ENCODE measurements at places on chromosomes 2 and 18. TPM values are rescaled to one million over a fixed set of nuclear protein-coding genes. Genes with fewer than 3 reads are reported as not detected.

GRCh38 chr2:228469721-228470120 is 288.2 kb upstream of the SPHKAP start:
- DNase-seq, result no peak

DNA sequence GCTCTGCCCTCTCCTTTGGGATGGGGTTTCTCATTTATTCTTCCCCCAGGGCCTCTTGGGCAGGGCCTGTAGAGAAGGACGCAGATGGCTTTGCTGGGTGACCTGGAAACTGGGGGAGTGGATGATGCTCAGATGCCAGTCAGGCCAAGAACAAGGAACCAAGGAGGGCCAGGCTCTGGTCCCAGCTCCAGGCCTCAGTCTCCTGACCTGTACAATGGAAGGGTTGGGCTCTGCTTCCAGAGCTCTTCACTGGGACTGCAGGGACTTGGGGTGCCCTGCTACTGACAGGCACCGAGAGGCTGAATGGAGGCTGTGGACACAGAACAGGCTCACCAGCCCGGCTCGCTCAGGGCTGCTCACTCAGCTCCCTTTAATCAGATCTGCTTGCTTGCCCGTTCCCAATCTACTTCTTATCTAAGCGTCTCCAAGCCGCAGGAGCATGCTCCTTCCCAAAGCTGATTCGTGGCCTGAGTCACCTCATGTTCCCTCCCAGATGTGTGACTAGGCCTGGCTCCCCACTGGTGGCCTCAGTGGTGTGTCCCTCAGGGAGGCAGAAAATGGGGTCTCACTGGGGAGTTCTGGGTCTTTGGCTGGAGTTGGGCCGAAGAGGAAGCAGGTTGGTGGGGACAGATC is 82.6 kb upstream of the ODC1 start:
- no peak for DNase-seq

DNA sequence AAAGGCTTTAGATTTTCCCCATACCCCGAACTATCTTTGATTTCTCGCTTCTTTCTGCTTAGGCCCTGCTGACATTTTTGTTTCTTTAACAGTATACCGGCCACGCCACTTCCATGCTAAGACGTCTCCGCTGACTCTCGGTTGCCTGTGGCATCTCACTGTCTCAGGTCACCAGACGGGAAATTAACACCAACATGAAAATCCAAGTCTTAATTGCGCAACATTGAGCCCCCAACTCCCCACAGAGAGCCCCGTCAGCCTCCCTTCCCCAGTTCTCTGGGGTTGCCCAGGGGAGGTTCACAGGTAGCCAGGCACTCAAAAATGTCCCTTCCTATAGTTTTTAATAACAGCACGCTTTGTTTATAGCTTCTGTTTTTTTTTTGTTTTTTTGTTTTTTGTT is 30.2 kb downstream of the CD8B2 start:
- DNase-seq, result no peak

- no peak for DNase-seq
Measured at GRCh38 chr18:23981369-23981980, 33.1 kb upstream of the TTC39C start.

GRCh38 chr18:12531749-12532148 is 124.0 kb downstream of the PRELID3A start:
- DNase-seq, result no peak

- DNase-seq, result no peak
Measured at GRCh38 chr2:218870984-218871344, 9.7 kb upstream of the WNT10A start.

- no peak for DNase-seq
Measured at GRCh38 chr18:32851936-32852335, 79.1 kb upstream of the KLHL14 start.

- no peak for DNase-seq
Measured at GRCh38 chr18:41326311-41326710, 628.7 kb upstream of the PIK3C3 start.

- DNase-seq, result no peak
Measured at GRCh38 chr2:105375001-105375561, 23.8 kb downstream of the FHL2 start.

GRCh38 chr2:64111426-64111825 is 32.8 kb downstream of the PELI1 start:
- DNase-seq, result no peak

DNA sequence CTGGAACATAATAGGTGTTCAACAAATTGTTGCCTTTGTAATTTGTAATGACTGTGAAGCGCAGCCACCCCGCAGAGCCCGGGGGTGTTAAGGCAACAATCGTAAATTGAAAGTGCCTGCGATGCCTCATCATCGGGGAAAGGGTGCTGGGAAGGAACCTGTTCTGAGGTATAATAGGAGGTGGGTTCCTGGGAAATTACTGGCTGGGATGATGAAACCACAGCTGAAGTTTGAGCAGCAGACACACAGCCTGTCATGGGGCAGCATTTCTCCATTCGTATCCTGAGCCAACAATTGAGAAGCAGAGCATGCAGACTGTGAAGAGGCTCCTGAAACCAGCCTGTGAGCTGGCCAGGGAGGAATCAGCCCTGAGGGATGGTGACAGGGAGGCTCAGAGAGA is 404.0 kb upstream of the MYT1L start:
- DNase-seq, result no peak

- no peak for DNase-seq
Measured at GRCh38 chr2:223865124-223865523, 27.7 kb upstream of the AP1S3 start.

GRCh38 chr2:138877421-138877820 is 97.2 kb upstream of the NXPH2 start:
- DNase-seq, result no peak

- no peak for DNase-seq
Measured at GRCh38 chr2:128270672-128271596, 47.7 kb downstream of the HS6ST1 start.

- DNase-seq, result no peak
Measured at GRCh38 chr18:63182310-63182772, 137.2 kb downstream of the BCL2 start.

DNA sequence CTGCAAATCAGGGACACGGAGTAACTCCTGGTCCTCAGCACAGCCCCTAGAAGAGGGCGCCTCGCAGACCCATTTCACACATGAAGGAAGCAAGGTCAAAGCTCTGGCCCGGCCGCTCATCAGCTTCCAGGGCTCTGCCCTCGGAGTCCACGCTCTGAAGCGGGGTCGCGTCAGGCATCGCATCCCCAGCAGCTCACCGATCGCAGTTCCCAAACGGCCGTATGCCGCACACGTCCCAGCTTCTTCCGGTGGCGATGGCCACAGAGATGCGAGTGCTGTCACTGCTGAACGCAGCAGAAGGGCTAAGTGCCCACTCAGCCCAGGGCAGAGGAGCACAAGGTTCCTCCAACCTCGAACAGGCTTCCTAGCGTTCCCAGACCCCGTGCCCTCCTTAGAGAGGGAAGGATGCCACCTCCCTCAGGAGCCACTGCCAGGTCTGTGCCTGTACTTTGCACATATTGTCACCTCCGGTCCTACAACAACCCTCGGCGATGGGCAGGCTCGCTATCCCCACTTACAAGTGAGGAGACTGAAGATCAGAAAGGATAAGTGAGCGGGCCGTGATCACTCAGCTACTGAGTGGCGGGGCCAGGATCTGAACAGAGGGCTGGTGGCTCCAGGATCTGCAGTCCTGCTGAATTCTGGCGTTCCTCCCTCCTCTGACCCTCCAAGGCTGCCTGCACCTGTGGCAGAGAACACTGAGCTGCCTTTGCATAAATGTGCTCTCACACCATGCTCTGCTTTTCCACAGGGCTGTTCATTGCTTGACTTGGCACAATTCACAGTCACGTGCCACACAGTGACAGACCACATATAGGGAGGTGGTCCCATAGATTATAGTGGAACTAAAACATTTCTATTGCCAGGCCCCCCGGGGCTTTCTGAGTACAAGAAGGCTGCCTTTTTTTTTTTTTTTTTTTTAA is 71.4 kb downstream of the COPS8 start:
- no peak for DNase-seq

DNA sequence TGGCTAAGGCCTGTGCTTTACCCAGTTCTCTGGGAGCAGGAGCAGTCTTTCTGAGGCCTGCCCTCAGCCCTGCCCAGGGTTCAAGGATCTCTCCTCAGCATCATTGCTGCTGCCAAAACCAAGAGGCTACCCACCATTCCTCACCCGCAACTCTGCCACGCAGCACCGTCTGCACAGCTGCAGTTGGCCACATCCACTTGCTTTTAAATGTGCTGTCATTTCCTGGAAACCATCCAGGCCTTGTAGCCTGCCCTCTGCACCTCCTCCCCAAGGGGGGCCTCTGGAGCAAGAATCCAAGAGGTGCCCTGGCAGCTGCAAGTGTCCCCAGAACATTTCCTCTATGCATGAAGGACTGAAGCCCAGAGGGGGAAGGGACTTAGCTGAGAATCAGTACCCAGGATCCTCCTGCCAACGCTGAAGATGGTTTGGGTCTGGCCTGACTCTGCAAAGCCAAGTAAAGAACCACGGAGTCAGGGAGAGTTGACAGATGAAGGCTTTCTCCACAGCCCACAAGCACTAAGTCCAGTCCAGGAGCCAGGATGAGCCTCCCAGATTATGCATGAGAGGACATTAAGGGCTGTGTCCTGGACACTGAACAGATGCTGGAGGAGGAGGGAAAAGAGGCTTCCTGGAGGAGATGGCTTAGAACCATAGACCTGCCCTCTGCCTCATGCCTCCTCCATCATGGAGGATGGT is 14.9 kb downstream of the EMX1 start:
- peak; percentile 21 for DNase-seq

DNA sequence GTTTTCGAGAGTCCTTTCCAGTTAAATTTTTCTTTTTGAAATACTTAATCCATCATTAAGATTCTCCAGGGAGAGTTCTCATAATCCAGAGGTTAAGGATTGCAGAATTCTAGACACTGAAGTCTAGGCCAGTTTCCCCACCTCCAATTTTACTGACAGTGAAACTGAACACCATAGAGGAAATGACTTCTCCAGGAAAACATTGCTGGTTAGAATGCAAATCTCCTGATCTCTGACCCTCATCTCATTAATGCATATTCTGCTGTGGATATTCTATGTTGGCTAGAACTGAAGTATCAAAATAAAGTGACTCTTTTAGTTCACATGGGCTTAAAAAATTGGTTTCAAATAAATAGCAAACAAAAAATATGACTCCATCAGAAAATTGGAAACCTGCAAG is 105.8 kb upstream of the UGP2 start:
- peak; percentile 62 for DNase-seq

DNA sequence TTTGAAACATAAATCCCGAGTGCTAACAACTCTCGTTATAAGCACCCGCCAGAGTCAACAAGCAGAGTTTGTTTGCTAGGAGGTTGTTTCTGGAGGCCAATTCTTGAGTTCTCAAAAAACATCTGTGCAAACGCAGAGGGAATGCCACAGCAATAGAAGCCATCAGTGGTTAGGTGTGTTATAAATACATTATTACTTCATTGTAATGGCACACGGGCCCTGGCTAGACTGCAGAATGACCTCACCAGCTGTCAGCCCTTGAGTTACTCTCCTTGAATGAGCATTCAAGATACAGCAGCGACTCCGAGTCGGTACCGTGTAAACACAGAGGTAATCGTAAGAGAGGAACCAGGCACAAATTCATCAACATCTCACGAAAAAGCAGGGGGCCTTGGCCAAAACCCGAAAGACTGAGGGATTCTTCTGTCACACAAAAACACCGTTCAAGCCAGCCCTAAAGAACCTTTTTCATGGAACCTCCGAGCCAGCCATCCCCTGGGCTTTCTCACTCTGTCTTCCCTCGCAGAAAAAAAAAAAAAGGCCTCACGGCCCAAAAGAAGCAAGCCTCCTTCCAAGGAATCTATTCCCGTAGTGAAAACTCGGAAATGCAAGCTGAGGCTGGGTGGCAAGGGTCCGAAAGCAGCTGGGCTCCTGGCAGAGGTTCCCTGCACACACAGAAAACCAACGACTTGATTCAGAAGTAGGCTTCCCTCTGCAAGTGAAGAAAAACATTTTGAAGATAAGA is 133.7 kb upstream of the MEIS1 start:
- no peak for DNase-seq

DNA sequence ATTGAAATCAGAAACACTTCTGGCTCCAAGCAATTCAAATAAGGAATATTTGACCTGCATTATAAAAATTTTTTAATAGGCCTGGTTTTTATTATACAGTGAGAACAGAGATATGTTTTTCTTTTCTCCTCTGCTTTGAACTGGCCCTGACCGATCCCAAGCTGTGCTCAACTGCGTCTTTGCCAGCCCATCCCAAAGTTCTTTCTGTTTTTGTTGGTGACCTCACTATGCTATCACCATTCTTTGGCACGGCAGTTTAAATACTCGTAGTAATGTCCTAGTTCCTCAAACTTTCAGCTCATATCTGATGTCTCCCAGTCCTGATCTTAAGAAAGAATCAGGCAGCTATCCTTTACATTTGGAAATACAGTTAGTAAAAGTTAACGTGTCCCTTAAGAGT is 42.3 kb upstream of the NETO1 start:
- no peak for DNase-seq

- DNase-seq, result peak; percentile 75
Measured at GRCh38 chr2:231714639-231715498, 6.5 kb downstream of the PTMA start.

GRCh38 chr2:128635361-128635900 is 316.8 kb upstream of the HS6ST1 start:
- no peak for DNase-seq

- DNase-seq, result no peak
Measured at GRCh38 chr2:136572335-136572734, 193.0 kb upstream of the THSD7B start.

- DNase-seq, result no peak
Measured at GRCh38 chr18:48820483-48821250, 130.1 kb downstream of the SMAD7 start.

- no peak for DNase-seq
Measured at GRCh38 chr2:231515603-231516002, 14.6 kb downstream of the NMUR1 start.

Gene DSC1
- not detected for total RNA-seq

Gene NPPC
- total RNA-seq, result 0.17 TPM

Gene GPAT2
- 30.9 TPM for total RNA-seq

Gene NDUFV2
- total RNA-seq, result 93.9 TPM

Gene ASB18
- total RNA-seq, result under 0.01 TPM

Gene DPP4
- total RNA-seq, result 175 TPM

Gene CCDC68
- 2.1 TPM for total RNA-seq

Gene SETBP1
- 2.7 TPM for total RNA-seq

Gene CPS1
- total RNA-seq, result 0.85 TPM

Gene LRRTM1
- not detected for total RNA-seq
